Brain (organoid and tissue), 16 donors: ENCODE measurements at places on chromosomes 5 and 9.

DNA sequence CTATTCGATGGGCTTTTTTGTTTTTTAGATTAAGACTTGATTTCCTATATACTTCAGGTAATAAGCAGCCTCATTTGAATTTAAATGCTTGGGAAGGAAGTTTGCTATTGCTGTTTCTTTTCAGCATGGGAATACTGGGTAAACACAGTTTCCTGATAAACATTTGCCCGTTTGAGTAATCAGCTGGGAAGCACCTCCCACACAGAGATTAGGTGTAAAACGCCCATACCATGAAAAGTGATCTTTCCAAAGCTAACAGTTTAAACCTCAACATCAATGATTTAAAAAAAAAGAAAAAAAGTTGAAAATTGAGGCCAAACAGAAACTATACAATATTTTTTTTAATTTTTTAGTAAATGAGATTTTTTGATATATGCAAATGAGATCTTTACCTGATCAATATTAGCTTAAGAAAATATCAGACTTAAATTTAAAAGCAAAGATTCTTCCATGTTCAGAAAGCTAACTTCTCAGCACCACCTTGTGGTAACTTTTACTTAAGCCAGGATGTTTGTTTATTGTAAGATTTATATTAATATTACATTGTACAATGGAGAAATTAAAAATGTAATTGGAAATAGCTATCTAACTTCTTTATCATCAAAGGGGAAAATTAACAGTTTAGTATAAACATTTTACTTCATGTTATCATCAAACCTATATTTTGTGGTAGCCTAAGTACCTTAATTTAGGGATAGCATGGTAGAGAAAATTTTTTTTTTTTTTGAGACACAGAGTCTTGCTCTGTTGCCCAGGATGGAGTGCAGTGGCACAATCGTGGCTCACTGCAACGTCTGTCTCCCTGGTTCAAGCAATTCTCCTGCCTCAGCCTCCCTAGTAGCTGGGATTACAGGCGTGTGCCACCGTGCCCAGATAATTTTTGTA, 39.8 kb downstream of the F2RL2 start:
- DNase-seq: peak; percentile 37

- DNase-seq: no peak
These were observed 531.6 kb upstream of the CLINT1 start for GRCh38 chr5:158390577-158390976.

DNA sequence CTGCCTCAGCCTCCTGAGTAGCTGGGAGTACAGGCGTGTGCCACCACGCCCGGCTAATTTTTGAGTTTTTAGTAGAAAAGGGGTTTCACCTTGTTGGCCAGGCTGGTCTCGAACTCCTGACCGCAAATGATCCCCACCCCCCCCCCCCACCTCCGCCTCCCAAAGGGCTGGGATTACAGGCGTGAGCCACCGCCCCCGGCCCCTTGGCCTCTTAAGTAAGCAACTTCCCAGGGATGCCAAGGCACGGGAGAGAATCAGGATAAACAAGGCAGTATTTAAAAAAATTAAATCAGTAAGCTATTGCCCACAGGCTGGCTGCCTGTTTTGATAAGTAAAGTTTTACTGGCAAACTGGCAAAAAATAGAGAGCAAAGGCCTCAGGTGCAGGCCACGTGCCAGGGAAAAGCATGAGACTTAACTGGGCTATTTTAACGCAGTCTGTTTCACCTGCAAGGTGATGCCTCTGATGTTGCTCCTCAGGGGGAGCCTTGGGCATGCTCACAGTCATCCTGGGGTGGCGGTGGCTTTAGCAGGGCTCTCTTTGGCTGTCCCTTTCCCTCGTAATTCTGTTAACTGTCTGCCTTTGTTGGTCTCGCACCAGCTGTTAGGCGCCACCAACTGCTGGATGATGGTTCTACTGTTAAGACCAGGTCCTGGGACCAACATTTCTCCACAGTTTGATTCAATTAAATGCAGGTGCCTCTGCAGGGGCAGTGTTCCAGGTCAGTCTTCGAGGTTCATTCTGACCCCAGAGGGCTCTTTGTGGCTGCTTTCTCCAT, 19.4 kb upstream of the RNF130 start:
- no peak for DNase-seq

- no peak for DNase-seq
These were observed 5.8 kb upstream of the BICD2 start for GRCh38 chr9:92770360-92770995.

DNA sequence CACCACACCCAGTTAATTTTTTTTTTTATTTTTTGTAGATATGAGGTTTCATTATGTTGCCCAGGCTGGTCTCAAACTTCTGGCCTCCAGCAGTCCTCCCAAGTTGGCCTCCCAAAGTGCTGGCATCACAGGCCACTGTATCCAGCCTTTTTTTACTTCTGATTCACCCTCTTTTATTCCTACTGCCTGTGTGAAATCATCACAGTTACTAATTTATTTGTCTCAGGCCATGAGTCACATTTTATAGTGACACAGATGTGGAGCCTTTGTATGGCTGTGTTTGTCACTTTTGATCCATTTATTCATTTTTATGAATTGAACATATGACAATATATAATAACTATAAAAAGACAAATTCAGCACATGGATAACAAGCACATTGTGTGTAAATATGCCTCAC, 67.1 kb upstream of the SNX2 start:
- DNase-seq: no peak

GRCh38 chr5:135457424-135458071, 5.4 kb upstream of the TIFAB start:
- DNase-seq: peak; percentile 49

- DNase-seq: no peak
These were observed 1.2 kb downstream of the MRPS30 start for GRCh38 chr5:44809956-44810420.

DNA sequence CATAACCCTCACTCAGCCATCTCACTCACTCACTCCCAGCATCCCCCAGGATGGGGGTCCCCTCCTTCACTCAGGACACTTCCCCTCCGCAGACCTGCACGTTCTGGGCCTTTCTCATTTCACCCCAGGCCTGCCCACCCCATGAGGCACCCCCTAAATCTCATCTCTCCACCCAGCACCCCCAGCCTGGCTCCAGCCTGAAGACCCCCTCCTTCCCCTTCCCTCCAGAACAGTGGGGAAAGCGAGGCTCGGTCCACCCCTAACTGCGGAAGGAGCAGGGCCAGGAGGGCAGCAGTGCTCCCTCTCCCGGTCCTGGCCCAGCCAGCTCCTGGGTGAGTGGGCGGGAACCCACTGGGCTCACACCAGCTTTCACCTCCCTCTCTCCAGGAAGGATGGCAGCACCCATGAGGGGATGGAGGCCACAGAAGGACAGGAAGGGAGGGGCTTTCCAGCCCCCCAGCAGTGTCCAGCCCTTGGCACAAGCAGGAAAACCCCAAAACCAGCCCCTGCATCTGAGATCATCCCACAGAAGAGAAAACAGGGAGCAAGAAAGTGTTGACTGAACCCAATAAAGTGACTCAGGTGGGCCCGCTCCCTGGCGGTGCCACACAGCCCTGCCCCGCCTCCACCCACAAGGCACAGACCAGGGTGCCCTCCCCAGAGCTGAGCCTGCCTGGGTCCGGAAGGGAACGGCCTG, 55.0 kb downstream of the LRSAM1 start:
- no peak for DNase-seq

DNA sequence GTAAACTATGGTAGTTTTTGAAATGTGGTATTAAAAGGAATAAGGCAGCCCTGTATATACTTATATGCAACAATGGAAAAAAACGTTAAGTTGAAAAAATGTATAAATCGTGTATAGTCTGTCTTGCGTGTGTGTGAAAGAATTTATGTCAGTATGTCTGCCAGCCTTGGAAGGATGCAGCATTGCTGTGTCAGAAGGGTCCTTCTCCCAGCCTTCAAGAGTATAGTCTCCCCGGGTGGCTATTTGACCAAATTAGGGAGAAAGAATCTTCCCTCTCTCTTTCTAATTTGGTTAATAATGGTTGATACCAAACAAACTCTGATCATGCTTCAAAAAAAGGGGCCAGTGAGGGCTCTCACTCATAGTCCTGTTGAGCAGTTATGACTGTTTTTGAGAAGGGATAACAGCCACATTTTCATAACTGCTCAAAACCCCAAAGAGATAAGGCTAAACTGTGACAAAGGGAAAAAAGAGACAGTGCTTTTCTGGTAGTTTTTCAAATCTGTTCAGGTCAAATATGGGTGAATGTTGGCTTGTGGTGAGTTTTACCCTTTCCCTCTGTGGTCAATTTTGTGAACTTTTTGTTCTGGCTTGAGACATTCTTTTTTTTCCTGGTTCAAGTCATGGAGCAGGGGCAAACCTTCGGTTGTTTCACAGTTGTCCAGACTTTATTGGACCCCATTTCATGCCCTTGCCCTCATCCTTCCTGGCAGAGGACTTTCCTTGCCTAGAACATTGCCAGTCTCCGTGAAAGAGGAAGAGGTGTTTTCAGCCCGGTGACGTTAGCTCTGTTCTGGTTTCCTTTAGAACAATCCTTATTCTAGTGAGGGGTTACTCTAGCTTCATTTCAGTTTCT, 21.0 kb downstream of the SNX30 start:
- no peak for DNase-seq

DNA sequence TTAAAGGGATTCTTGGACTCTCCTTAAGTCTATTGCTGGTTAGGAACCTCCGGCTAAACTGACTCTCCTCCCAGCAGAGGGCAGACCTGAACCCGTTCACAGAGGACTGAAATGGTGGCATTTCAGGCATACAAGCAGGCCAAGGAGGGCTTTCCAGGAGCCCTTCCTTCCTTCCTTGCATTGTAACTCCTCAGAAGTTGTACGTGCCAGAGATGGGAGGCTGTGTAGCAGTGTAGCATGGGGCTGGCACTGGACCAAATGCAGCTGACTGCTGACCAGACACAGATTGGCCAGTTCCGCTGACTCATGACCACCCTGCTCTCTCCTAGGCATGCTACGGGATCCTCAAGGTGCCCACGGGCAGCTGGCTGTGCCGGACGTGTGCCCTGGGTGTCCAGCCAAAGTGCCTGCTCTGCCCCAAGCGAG, 36.4 kb downstream of the JADE2 start:
- no peak for DNase-seq

DNA sequence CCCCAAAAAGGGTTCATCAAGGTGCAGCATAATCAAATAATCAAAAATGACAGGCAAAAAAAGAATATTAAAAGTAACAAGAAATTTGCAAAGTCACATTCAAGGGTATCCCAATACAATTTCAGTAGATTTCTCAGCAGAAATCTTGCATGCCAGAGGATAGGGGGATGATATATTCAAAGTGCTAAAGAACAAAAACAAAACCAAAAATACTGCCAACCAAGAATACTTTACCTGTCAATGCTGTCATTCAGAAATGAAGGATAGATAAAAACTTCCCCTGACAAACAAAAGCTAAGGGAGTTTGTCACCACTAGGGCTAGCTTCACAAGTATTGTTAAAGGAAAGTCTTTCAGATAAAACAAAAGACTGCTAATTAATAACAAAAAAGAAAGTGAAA, 68.7 kb upstream of the EDIL3 start:
- no peak for DNase-seq

DNA sequence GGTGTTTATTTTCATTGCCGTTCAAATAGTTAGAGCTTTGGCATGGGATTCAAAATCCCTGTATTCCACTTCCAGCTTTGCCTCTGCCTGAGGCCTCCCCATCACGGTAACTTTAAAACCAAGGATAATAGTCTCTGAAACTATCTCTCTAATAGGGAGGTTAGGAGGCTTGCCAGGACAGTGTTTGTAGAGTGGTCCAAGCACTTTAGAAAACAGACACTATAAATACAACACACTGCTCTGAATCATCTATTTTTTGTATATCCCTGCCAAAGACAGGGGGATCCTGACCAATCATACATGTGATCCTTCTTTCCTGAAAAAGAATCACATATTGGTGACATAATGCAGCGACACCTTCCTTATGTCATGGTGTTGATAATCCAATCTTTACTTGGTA, 326.8 kb downstream of the BNC2 start:
- no peak for DNase-seq

GRCh38 chr5:139925650-139926640, 117.2 kb downstream of the NRG2 start:
- no peak for DNase-seq

DNA sequence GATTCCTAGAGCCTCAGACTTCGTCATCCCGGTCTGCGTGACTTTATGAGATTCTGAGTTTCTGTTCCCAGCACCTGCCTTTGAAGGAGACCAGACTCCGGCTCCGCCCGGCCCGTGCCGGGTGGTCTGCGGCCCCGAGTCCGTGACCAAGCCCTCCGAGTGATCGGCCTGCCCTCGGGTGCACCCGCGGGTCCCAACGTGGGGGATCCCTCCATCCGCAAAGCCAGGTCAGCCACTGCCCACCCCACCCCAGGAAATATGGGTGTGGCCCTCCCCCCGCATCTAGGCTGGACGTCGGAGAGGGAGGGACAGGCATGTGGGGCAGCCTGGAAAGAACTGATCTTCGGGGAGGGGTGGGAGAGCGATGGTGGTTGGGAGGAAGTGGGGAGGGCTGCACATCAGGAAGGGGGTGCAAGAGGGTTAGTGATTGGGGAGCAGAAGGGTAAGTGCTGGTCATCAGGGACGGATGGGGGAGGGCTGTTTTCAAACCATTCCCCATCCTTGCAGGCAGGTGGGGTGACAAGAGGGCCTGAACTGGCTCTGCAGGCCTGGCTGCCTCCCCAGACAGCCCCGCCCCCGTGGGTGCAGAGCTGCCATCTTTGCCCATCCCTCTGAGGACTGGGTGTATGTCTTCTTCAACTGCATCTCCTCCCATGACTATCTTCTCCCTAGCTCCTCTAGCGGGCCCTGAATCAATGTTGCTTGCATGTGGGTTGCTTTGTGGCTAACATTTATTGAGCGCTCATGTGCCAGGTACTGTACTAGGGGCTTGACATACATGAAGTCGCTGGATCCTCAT, 747 bp downstream of the LRSAM1 start:
- DNase-seq: peak; percentile 53

DNA sequence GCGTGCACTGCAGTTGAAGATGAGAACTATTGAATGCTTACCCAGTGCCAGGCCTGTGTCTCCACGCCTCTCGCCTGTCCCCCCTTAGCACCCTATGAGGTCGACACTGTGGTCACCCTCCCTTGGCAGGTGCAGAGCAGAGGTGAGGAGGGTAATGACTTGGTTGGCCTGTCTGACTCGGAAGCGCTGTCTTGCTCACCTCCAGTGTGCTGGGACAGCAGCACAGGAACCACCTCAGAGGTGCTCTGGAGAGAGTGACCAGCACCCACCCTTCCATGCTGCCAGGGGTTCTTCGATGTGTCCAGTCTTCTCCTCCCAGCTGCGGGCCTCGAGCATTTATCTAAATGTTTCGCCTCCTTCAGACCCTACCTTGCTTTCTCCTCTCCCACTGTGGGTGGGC, 178.3 kb upstream of the IRX2 start:
- DNase-seq: no peak

DNA sequence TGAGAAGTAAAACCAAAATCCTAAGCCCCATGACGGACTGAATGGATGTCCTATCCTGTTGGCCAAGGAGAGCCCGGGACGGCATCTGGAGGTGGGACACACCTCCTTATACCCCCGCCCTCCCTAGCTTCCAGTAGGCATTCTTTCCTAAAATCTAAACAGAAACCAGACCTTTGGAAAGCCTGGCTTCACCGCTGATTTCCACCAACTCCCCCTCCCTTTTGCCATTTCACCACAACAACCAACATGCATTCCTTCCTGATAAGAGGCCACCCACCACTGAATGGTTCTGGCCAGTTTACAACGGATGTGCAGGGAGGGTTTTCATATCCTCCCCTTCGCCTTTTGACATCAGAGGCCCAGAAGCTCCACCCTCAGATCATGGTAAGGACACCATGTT, 9.2 kb upstream of the RARS1 start:
- no peak for DNase-seq
